ENCODE measurements at places on chromosomes 12 and 14.

DNA sequence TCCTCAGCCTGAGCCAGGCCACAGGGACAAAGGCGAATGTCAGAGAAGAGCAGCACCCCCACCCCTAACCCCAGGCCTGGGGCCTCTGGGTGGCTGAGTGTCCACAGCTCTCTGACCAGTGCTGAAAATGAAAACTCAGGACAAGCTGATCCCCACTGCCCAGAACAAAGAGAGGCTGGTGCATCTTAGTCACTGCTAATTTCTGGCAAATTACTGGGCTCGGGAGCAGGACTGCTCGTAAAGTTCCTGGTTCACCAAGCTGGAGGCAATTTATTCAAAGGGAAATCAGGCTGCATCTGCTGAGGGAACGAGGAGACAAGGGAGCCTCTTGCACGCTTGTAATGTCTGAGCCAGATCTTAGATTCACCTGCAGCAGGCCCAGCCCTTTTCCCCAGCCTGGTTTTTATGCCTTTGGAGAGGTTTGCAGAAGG lies 43.2 kb downstream of the CALM1 start:
- no peak for DNase-seq

- no peak for DNase-seq
These were observed 164.2 kb downstream of the CCER1 start for GRCh38 chr12:90790747-90791146.

DNA sequence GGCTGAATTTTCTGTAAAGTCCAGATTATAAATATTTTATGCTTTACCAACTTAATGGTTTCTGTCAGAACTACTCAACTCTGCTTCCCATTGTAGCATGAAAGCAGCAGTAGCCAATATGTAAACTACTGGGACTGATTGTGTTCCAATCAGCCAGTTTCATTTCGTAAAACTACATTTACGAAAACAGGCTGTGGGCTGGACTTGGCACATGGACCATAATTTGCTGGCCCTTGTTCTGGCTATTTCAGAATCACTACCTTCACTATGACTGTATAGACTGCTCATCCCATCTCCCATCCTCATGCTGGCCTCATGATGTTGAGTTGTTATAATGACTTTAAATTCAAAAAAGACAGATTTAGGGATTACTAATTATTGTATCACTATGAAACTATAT lies 38.7 kb downstream of the FAR2 start:
- DNase-seq, result peak; percentile 28

- peak; percentile 84 for DNase-seq
These were observed 70.2 kb downstream of the BTG1 start for GRCh38 chr12:92075425-92075914.

DNA sequence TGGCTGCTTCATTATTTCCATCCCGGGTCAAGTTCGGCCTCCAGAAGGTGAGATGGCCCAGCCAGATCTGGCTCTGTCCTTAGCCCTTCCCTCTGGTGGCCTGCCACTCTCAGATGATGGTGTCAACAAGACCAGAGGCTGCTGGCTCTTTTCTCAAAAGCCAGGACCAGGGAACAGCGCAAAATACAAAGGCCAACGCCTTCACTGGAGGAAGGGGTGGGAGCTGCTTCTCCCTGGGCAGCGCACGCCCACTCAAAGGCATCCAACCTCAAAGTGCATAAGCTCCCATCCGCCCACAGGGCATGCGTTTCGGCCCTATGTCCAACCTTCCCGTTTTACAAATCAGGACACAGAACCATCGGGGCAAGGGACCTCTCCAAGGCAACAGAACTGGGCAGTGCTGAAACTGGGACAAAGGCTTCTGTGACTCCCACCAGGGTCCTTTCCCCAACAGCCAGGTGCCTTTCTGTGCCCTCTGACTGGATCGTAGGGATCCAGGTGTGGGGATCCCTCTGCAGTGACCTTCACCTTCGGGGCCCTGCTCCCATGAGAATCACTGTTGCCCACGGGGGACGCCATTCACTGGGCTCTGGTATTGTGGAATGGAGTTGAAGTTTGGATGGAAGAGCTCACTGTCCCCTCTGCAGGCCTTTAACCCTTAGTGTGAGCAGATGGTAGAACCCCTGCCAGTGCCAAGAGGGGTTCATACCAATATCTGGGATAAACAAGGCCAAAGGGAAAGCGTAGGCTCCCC lies 76.8 kb downstream of the NINJ2 start:
- no peak for DNase-seq

DNA sequence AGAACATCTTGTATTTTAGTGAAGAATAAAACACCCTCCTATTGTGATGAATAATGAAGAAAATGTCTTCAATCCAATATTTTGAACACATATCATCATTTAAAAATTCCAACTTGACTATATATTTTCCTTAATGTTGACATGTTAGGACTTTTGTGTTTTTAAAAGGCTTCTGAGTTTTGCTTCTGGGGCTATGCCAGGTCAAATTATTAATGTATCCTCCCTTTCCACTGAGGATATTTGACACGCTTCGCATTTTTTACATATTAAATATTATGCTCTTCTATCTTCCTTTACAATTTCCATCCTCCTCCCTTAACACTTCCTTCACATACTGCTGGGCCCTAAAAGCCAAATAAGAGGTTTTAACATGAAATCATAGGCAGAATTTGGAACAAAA lies 20.6 kb downstream of the RERG start:
- DNase-seq, result no peak

GRCh38 chr12:128726886-128727285 lies 96.9 kb downstream of the SLC15A4 start:
- DNase-seq, result no peak
